NCI-H1417 (cell line): ENCODE measurements at places on chromosomes 5 and 9.
A peak's percentile ranks its signal among the peaks of the same experiment; 100 is the strongest.

- DNase-seq, result no peak
These were observed 221.2 kb downstream of the TMEM167A start for GRCh38 chr5:82855893-82856550.

DNA sequence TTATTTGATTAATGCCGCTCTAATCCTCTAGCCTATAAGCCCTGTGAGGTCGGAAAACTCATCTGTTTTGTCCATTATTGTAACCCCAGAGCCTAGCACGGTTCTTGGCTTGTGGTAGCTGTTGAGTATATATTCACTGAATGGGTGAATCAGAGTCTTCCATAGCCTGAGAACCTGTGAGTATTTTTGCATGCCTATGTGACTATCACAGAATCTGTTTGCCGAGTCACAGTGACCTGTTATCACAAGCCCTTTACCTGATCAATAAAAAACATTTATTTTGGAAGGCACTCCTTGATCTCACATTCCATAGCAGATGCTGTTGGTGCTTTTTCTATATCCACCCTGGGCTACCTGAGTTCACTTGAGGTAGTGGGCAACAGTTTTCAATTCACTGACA is 125.0 kb upstream of the STC2 start:
- DNase-seq, result no peak

- DNase-seq, result no peak
These were observed 204.0 kb upstream of the PRDM9 start for GRCh38 chr5:23303435-23303834.

GRCh38 chr5:139849942-139850341 is 54.3 kb downstream of the PSD2 start:
- DNase-seq, result no peak

GRCh38 chr9:79184831-79185230 is 386.9 kb upstream of the TLE4 start:
- no peak for DNase-seq

- no peak for DNase-seq
These were observed 54.2 kb upstream of the IRX4 start for GRCh38 chr5:1936901-1937300.

DNA sequence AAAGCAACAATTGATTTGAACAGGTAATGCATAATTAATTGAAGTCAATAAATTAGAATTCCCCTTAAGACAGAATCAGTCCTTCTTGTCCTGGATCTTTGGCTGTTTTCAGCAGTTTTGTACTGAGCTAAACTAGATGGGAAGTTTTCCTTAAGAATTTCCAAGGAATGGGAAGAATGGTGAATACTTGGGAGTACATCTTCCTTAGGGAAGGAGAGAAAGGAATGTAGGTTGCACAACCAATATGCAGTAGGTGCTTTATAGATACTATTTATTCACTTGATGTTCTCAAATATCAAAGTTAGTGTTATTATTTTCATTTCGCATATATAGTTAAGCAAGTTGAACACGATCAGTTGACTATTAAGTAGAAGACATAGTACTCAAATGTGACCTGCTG is 183.5 kb upstream of the MAP1B start:
- DNase-seq, result no peak

- DNase-seq, result no peak
These were observed 228.5 kb downstream of the COMMD10 start for GRCh38 chr5:116313366-116313765.

- DNase-seq, result no peak
These were observed 91.3 kb upstream of the KIF2A start for GRCh38 chr5:62214701-62215100.

- DNase-seq, result no peak
These were observed 78.4 kb downstream of the ST8SIA4 start for GRCh38 chr5:100824635-100825034.

DNA sequence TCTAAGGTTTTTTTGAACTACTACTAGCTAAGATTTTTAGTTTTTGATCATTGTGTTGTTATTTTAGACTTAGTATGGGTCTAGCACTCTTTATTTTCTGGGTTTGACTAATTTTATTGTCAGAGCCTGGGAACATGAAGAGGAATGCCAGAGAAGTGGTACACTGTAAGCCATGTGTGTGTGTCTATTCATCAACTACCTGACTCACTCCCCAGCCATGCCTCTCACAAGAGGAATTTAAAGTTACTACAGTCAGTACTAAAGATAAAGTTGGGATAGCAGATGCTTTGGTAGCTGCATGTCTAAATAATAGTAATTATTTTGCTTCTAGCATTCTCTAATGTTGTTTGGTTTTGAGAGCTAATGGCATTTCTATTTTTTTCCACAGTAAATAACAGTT is 264.8 kb downstream of the CSNK1G3 start:
- DNase-seq, result no peak

- no peak for DNase-seq
These were observed 564.0 kb downstream of the IRX1 start for GRCh38 chr5:4159681-4160080.

DNA sequence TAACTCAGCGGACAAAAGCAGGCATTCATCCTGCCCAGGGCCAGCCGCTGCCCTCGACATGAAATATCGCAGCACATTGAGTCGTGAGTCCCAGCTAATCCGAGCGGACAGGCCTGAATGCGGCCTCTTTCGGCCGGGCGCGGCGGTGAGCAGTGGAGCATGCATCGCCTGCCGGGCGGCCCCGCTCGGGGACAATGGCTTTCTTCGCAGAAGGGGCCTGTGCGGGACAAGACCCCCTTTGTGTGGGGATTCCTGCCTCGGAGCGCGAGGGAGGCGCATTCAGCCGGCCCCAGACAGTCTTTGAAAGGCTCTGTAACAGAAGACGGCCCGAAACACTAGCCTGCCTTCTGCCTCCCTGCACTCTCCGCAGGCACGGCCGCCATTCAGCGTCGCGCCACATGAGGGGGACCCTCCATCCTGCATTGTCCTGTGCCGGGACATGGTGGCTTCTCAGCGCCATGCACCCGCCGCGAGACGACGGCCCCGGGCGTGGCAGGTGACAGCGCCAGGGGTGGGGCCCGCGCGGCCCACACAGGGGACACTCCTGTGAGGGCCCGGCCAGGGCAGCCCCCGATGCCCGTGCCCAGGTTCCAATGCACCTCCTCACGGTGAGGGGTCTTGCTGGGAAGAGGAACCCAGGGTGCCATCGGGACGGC is 52.0 kb downstream of the EXD3 start:
- no peak for DNase-seq

DNA sequence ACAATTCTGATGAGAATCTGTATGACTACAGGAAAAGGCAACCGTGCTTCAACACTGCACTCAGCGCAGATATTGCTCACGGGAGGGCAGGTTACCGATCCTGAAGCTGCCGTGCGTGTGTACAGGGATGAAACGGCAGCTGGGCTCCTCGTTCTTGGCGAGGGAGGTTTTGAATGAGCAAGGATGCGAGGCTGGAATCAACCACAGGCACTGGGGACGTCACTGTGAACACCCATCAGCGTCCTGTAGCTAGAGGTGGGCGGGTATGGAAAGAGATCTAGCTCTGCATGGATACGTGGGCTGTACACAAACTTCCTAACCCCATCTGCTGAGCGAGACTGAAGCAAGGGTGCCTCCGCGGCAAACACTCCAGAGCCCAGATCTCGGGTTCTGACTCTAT is 84.3 kb upstream of the COL5A1 start:
- no peak for DNase-seq

- DNase-seq, result no peak
These were observed 266.6 kb downstream of the PIK3R1 start for GRCh38 chr5:68482199-68482598.

GRCh38 chr9:90088434-90088833 is 483.6 kb downstream of the GADD45G start:
- DNase-seq, result no peak

- no peak for DNase-seq
These were observed 3.1 kb downstream of the RANBP3L start for GRCh38 chr5:36298552-36298951.

DNA sequence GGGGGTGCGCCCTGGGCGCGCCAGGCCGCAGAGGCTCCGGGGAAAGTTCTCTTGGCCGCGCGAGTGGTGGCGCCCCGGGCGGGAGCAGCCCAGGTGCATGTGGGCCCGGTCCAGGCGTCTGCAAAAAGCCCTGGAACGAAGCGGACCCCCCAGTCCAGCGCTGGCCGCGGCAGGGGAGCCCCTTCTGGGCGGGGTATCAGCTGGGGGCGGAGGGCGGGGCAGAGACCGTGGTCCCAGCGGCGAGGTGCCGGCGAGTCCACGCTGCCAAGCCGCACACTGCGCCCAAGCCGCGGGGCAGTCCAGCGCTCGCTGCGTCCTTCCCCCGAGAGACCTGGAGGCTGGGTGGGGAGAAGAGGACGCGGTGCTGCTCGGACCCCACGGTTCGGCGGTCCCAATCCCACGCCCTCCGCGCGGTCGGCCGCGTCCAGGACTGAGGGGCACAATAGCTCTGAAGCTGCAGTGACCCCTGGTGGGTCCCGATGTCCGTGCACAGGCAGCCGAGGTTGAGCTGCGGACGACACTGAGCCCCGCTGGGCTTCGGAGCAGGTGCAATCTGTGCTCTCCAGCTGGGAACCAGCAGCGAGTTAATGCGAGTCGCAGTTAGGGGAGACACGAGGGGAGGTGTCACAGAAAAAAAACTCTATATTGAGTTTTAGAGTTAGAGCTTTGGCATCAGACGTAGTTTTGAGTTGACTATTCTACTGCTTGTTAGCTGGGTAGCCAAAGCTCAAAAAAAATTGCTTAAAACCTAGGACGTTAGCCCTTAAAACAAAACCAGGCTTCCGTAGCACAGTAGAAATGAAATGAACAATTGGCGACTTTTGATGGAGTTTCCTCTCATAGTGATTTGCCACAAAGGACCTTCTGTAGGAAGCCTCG is 1.1 kb upstream of the EPB41L4A start:
- DNase-seq, result peak; percentile 89

DNA sequence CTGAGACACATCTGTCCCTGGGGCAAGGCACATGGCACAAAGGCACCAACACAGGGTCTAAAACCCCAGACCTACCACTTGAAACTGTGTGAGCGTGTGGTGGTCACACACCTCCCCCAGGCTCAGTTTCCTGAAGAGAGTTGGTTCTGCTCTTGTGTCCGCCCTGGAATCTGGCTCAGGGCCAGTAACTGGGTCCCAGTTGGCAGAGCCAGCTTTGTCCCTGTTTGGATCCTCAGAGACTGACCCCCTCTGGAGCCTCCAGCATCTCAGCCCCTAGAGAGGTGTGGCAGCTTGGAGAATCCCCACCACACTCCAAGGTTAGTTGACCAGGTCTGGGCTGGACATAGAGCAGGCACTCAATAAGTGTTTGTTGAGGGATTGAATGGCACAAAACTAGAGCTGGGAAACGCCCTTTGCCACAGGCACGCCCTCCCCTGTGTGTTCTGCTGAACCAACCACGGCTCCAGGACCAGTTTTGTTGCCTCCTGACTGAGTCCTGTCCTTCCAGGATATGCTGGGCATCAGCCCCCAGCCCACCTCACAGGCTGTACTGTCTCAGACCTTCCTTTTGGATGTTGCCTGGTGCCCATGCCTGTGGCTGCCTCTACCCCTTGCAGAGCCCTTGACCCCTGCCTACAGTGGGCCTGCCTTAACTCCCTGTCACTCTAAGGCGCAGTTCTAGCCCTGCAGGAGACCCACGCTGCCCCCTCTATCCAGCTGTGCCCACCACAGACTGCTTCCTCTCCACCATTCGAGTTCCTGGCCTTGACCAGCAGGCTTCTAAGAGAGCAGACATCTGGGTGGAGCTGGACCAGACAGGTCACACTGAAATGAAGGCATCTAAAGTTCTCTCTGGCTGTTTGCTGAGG is 3.8 kb upstream of the PDLIM4 start:
- peak; percentile 25 for DNase-seq

GRCh38 chr9:88808019-88808656 is 183.1 kb upstream of the S1PR3 start:
- no peak for DNase-seq

DNA sequence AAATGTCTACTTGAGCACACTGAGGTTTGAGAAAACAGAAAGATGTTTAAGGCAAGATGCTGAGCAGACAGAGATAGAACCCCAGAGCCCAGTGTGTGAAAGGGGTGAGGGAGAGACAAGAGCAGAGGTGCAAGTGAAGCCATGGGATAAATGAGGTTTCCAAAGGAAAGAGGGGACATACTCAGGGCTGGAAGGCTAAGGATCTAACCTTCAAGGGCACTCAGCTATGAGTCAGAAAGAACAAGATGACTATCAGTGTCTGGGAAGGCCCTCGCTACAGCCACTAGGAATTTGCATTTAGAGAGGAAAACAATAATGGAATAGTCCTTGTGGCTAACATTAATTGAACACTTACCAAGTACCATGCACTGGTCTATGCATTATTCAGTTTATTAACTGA is 113.7 kb downstream of the HTR4 start:
- DNase-seq, result no peak

DNA sequence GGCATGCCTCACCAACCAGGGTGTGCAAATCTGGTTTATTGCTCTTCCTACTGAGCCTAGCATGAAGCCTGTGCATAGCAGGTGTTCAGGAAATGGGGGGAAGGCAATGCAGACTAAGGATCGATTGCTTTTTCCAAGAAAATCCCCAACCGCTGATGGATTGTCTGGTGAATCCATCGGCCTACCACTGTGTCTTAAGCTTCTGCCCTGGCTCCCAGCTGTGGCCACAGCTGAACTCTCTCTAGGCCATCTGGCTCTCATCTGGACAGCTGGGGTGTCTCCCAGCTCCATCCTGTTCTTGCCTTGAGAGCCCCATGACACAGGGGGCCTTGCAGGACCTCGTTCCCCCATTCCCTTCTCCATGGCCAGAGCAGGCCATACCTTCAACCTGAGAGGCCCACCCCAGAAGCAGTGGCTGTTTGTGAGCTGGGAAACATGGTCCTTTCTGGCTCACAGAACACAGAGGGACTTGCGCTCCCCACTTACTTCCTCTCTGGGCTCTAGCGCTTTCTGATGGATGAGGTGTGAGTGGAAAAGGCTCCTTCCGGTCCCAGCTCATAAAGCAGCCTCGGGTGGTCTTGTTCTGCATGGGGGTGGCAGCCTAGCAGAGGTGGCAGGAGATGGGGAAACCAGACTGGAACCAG is 41.8 kb downstream of the COL27A1 start:
- no peak for DNase-seq

DNA sequence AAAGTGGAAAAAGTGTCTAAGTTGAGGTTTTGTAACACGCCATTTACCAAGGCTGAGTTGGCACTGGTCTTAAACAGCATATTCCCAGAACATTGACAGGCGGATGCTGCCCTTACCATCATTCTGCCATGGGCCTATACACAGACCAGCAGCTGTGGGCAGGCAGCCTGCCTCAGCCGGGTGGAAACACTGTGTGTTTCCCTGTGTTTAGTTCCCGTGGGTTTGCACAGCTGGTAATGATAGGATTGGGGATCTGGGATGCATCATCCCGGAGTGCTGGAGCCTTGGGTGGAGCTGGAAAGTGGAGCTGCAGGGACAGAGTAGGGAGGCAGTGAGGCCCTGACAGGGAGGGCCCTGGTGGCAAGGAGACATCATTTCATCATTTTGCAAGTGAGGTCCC is 5.5 kb upstream of the FGD3 start:
- DNase-seq, result no peak

GRCh38 chr9:136590821-136591752 is 45.2 kb upstream of the NOTCH1 start:
- DNase-seq, result no peak

GRCh38 chr9:90147426-90147825 is 495.2 kb downstream of the DIRAS2 start:
- DNase-seq, result no peak

GRCh38 chr5:161138751-161139455 is 286.9 kb upstream of the ATP10B start:
- no peak for DNase-seq
